Tibial nerve (tissue), 4 donors: ENCODE measurements at places on chromosomes 7 and 10.

GRCh38 chr10:283916-284356 lies 148.7 kb downstream of the ZMYND11 start:
- DNase-seq, result no peak

- no peak for DNase-seq
These were observed 19.4 kb downstream of the LAT2 start for GRCh38 chr7:74228951-74229900.

DNA sequence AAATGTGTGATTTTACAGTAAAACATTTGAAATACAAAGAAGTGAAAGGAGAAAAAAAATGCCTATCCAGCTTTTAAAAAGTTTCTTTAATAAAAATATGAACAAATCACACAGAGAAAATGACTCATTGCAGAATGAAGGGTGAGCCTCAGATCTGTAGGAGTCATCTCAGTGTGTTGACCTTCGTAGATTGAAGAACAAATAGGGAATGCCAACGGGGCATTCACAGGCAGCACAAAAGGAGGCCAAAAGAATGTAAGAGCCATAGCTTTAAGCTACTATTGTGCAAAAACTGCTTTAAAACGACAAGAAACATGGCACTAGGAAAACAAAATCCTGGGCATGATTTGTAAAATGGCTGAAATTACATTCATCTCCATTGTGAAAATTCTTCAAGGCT lies 782.7 kb upstream of the CELF2 start:
- DNase-seq, result no peak

DNA sequence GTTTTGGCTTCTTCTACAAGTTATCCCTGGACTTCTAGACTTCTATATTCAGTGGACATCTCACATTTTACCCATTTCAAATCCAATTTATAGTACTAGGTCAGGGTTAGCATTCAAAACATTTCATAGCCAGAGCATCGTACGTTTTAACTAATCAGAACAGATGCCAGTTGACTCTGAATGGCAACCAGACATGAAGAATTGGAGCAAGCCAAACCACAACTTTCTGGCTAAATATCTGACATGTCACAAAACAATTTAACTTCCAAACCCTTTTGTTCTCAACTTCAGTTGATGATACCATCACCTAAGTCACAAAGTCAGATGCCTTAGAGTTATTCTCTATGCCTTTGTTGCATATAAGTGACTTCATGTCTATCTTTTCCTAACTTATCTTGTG lies 1105.7 kb downstream of the XPNPEP1 start:
- no peak for DNase-seq

DNA sequence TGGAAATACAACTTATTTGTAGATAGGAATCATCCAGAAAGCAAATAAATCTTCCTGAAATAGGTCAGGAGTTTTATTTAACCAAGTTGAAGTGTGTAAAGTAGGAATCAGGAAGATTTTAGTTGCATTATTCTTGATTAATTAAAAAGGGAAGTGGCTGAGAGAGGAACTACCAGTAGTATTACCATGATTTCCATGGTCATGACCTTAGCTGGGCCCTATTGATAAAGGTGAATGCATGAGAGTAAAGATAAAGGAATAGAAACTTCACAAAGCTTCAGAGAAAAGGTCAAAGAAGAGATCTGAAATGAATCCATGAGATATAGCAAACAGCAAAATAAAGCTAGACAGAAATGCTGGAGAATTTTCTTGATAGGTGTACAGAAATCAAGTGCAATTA lies 46.2 kb upstream of the DLX6 start:
- no peak for DNase-seq

DNA sequence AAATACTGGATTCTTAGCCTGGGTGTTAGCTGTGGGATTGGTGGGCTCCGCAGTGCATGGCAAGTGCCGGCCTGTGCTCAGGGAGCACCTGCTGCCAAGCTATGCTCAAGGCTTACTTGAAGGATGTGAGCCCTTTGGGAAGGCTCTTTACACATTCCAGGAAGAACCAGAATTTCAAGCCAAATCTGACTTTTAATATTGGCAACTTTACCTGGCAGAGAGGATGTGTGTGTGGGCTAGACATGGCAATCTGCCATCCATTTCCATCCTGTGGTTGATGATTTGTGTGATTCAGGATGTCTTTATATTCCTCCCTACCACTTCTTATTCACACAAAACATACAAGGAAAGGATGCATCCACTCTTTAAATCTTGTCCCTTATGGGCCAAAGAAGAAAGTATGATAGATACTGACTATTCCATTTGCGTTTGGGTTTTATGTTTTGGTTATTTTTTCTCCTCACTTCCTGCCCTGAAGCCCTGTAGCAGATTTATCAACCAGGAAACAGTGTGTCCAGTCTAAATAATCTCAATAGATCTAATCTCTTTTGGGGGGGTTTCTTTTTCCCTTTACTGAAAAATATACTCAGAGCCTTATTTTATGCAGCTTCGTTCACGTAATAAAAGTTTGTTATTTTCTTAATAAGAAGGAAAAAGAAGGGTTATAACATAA lies 247.1 kb downstream of the COBL start:
- DNase-seq, result no peak

GRCh38 chr10:114720685-114721278 lies 62.7 kb upstream of the ABLIM1 start:
- no peak for DNase-seq

DNA sequence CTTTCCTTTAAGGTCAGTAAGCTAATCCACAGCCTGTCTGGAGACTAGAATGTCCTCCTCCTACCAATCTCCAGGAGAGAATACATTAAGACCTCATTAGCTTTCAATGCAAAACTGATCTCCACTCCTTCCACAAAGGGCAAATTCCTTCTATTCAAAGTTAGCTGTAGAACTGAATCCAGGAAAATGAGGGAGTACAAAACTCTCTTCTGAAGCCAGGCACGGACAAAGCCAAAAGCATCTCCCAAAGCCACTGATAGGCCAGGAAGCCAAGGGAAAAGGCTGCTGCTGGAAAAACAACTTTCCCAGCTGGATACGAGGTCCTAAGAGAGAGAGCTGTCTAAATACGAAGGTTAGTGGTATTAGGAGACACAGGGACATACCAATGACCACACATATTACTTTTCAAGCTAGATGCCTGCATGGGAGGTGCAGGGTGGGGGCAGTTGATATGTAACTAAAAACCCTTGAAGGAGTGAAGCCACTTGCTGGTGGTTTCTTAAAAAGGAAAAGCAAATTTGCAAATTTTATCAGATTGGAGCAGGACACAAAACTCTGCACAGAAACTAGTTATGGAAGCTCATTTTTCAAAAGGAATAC lies 43.6 kb downstream of the MKX start:
- DNase-seq, result no peak

- DNase-seq, result no peak
These were observed 84.2 kb downstream of the CUL1 start for GRCh38 chr7:148782757-148783456.

GRCh38 chr10:92419740-92420545 lies 129.0 kb downstream of the MARCHF5 start:
- DNase-seq, result peak; percentile 33

DNA sequence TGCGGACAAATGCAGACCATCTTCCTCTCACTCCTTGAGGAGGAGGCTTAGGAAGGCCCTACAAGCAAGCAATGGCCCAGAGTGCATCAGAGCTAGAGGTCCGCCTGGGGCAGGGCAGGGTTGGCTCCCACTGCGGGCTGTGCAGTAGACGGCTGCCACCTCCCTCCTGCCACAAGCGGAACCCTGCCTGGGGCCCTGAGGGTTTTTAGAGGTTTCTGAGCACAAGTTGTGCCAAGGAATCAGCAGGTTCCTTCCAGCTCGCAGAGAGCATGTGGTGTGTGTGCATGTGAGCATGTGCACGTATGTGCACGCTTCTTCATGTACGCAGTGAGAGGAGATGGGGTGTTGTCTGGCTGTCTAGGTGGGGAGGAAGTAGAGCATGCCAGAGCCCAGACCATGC lies 25.9 kb upstream of the SMARCD3 start:
- no peak for DNase-seq

DNA sequence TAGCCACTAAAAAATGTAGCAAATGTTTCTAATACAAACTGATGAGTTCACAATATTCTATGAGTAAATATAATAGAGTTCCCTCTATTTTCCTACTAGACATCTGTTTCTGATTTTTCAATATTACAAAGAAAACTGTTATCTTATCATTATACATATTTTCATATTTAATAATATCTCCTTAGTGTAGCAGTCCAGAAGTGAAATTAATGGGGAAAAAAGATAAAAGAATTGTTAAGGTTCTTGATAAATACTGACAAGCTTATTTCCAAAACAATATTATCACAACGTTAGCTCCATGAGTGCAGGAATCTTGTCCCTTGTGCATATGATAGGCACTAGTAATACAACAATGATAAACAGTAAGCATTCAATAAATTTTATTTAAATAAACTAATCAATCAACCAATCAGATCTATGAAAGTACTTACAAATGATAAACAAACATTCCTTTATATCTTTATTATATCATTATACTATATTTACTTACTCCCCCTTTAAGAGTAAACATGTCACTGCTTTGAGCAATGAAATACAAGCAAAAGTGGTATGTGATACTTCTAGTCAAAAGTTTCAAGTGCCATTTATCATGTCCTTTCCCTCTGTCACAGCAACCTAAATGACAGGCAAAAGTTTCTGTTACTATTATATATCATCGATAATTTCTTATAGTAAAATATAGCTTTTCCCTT lies 103.1 kb downstream of the IMMP2L start:
- no peak for DNase-seq

GRCh38 chr10:53025172-53025711 lies 252.7 kb upstream of the MBL2 start:
- DNase-seq, result no peak

DNA sequence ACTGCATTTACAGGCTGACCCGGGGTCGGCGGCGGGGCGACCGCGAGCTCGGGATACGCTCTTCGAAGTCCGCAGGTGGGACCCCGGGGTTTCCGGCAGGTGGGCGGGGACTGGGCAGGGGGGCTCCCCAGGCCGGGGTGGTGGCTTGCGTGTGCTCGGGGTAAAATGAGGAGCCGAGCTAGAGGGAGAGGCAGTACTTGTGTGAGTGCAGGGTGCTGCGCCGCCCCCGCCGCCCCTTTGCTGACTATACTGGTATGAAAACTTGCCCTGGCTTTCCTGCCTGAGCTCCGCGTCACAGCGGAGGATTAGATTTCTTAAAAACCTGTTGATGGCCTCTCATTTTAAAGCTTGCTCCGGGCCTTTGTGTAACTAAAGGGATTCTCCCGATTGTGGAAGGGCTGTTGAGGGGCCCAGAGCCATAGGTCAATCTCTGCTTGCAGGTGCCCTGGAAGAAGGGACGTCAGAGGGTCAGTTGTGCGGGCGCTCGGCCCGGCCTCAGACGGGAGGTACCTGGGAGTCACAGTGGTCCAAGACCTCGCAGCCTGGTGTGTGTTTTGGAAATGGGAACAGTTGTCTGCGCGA lies 488 bp downstream of the ARMC10 start:
- DNase-seq, result peak; percentile 23

DNA sequence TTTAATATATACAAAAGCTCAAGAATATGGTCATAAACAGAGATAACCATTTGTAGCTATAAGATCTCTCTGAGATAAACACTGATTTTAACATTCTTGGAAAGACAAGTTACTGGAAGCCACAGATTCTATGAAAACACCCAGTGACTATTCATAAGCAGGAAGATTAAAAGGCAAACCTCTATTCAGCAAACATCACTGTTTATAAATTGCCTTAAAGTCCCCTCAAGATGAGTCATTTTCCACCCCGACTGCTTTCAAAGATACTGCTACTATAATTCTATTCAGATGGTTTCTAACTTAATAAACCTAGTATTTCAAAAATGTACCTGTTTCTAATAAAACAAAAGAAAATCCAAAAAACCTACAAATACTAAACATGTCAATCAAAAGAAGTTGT lies 21.0 kb downstream of the TM9SF3 start:
- no peak for DNase-seq

GRCh38 chr7:134690016-134690415 lies 43.4 kb downstream of the BPGM start:
- no peak for DNase-seq

GRCh38 chr10:87685832-87686574 lies 26.3 kb downstream of the PAPSS2 start:
- DNase-seq, result no peak

DNA sequence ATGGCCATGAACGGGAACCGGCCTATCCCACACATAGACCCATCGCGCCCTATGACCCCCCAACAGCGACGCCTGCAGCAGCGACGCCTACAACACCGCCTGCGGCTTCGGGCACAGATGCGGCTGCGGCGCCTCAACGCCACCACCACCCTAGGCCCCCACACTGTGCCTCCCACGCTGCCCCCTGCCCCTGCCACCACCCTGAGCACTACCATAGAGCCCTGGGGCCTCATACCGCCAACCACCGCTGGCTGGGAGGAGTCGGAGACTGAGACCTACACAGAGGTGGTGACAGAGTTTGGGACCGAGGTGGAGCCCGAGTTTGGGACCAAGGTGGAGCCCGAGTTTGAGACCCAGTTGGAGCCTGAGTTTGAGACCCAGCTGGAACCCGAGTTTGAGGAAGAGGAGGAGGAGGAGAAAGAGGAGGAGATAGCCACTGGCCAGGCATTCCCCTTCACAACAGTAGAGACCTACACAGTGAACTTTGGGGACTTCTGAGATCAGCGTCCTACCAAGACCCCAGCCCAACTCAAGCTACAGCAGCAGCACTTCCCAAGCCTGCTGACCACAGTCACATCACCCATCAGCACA lies 9.5 kb downstream of the POLD2 start:
- DNase-seq, result no peak

DNA sequence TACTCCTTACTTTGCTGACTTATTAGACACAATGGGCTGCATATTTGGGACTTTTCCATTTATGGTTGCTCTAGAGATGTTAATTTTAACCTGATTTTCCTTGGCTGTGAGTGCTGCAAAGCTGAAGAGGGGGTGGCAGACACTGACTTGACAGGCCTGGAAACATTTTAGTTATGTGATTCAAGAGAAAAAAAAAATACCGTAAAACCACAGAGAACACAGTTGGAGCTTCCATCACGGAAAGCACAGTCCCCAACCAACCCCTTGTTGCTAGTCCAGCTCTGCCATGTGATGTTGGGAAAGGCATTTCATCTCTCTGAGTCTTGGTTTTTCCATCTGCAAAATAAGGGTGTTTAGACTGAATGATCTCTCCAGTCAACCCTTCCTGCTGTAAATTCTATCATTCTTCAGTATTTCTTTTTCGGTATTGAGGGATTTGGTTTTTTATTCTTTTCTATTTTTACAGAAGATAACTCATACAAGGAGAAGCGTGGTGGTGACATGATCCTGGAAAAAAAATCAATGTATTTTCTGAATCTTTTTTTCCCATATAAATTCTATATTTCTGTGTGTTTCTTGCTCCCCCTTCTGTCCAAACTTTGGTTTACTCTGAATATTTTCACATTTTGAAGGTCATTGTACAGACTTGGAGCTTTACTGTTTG lies 246.1 kb downstream of the REEP3 start:
- DNase-seq, result no peak

- no peak for DNase-seq
These were observed 152.1 kb downstream of the SNX10 start for GRCh38 chr7:26443751-26444150.

DNA sequence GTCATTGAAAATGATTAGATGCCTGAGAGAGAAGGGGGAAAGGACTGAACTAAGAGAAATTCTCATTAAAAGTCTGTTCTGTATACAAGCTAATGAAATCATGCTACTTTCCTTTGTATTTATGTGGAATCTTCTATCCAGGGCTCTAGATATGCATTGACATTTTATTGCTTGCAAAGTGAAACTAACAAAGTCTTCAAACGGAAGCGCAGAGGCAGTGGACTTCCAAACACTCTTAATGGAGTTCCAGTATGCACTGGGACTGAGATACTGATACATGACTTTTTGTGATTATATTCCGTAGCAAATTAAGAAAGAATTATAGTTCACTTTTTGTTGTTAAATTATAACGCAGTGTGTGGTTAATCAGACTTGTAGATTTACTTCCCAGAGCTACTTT lies 166.8 kb upstream of the TBX20 start:
- no peak for DNase-seq
